Activated T-helper 1 cell treated with anti-CD3 and anti-CD28 coated beads, Interleukin-2, amount 50 U/mL, for 16 hours (primary cell): ENCODE measurements at places on chromosomes 5 and 9.

GRCh38 chr5:107517185-107518033, 153.3 kb downstream of the EFNA5 start:
- no peak for DNase-seq

- no peak for DNase-seq
Observed at GRCh38 chr9:124146031-124146561, 111.7 kb upstream of the NEK6 start.

GRCh38 chr9:137642118-137642601, 23.4 kb downstream of the EHMT1 start:
- DNase-seq, result no peak

DNA sequence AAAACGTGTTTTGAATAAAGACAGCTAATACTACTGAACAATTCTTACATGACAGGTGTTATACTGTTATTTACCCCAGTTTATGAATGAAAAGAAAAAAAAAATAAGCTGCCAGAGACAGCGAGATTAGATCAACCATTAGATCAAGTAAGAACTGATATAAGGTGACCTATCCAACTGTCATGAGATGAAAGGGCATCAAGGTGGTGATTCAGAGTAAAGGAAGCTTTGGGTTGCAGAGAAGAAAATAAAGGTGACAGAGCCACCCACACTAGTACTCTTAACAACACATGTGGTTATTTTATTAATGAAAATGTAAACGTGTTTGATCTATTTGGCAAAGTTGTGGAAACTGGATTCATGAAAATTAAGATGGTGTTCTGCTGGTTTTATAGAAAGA, 435.2 kb downstream of the GABRG2 start:
- DNase-seq, result no peak
